ENCODE measurements at places on chromosomes 4 and X.
A peak's percentile ranks its signal among the peaks of the same experiment; 100 is the strongest.

GRCh38 chr4:28385801-28386200 is 1525.2 kb downstream of the STIM2 start:
- DNase-seq: no peak

GRCh38 chrX:22135171-22135711 is 103.1 kb downstream of the PHEX start:
- DNase-seq: no peak

GRCh38 chr4:156633847-156634246 is 337.8 kb downstream of the PDGFC start:
- no peak for DNase-seq

- peak; percentile 73 for DNase-seq
Observed at GRCh38 chrX:7927259-7928167, at the start of gene PNPLA4. Gene PNPLA4 (minus strand): TSS chrX:7927413. CDS start chrX:7926119, 1,294 bp downstream.

DNA sequence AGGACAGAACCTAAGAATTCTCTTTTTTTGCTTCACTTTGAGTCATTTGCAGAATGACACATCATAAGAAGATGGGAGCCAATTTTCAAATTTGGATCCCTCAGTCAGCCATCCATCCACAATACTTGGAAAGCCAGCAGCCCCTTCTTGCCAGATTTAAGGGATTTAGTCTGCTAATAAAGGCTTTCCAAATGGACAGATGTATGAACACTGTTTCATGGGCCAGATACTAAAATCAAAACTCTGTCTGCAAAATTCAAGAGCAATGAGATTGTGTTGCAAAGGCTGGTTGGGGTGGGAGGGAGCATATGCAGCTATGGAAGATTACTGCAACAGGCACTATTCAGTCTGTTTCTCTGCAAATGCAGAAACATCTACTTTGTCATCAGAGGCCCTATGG is 37.7 kb upstream of the KCNIP4 start:
- DNase-seq: no peak

DNA sequence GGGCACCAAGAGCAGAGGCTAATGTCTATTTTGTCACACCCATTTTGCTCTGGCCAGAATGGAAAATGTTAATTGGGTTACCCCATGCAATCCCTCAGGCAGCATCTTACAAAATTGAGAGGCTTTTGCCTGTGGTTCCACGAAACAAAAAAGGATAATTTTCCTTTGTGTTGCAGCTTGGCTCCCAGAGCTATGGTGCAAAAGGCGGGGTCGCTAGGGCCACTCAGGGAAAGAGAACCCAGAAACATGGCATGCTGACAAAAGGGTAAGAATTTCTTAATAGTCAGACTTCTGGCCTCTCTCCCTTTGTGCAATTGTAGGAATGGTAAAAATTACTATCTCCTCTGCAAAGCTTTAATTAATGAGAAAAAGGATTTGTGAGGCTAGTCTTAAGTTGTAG is 119.6 kb upstream of the BANK1 start:
- no peak for DNase-seq

DNA sequence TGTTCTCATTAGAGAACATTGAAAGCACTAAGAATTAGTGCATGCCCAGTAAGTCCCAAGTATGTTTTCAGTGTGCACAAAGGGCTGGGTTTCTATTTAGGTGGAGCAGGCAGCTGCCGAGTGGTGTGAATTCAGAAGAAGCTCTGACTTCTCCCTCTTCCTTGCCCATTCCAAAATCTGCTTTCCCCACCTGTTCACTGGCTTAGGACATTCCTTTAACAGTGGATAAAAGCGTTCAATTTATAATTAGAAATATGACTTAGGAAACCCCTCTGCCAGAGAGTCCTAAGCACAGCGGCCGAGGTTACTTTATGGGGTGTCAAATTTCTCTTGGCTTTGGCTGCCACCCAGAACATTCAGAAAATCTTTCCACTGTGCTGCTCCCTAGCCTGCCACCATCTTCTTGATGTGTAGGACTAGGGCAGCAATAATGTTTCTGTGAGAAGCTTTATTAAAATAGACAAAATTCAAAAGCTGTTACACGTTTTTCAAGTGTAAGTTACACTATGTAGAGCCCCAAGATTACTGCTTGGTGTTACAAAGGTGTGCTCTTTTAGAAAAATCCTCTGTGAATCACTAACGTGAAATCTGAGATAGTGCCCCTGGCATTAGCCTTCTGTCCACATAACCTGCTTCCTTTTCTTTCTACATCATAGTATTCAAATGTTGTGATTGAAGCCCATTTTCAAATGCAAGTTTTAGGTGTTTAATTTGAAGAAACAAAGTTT is 191.6 kb upstream of the ANKRD50 start:
- no peak for DNase-seq

- no peak for DNase-seq
Observed at GRCh38 chrX:2710041-2710840, 19.1 kb downstream of the CD99 start.

DNA sequence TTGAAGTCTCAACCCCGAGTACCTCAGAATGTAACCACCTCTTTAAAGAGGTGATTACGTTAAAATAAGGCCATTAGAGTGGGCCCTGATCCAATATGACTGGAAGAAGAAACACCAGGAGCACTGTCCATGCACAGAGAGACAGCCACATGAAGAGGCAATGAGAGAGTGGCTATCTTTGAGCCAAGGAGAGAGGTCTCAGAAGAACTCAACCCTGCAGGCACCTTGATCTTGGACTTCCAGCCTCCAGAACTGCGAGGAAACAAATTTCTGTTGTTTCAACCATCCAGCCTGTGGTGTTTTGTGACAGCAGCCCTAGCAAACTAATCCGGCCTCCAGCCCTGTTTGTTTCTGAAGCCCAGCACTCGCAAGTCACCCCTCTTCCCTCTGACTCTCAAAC is 46.3 kb upstream of the ADGRG2 start:
- no peak for DNase-seq

- no peak for DNase-seq
Observed at GRCh38 chr4:145308598-145308997, 128.2 kb upstream of the OTUD4 start.

- no peak for DNase-seq
Observed at GRCh38 chr4:154455111-154455510, 36.5 kb downstream of the DCHS2 start.

GRCh38 chr4:41327770-41328169 is 71.0 kb downstream of the UCHL1 start:
- no peak for DNase-seq

DNA sequence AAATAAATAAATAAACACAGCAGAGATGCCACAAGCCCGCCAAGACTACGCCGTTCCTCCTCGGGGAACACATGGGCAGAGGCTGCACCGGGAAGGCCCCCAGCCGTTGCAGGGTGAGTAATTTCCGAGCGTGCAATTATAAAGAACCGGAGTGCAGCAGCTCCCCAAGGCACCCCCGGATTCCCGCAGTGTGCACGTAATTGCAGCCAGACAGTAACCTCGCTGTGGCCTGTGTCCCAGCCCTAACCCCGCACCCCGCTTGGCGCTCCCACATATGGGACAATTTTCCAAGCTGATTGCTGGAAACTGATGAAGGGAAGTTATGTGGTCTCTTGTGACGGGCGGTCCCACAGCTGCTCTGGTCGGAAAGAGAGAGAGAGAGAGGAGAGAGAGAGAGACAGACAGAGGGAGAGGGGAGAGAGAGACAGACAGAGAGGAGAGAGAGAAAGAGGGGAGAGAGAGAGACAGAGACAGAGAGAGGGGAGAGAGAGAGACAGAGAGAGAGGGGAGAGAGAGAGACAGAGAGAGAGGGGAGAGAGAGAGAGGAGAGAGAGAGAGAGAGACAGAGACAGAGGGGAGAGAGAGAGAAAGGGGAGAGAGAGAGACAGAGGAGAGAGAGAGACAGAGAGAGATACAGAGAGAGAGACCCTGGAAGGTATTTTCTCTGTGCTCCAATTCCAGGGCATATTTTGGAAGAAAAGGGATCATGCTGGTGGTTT is 275.4 kb downstream of the SHOX start:
- DNase-seq: no peak

DNA sequence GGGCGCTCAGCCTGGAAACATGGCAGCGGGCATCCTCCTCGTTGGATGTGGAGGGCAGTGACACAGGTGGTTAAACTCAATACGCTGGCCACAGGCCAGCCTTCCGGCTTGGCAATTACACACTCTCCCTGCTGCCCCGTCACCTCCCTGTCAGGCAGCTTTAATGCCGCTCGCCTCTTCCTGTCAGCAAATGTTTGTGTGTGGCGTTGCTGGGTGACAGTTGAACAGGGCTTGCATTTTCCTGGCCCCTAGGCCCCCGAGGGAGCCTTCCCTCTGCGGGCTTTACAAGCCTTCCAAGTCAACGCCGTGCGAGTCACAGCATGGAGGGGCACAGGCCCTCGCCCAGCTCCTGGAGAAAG is 620.0 kb downstream of the BCOR start:
- DNase-seq: no peak

- no peak for DNase-seq
Observed at GRCh38 chrX:47030339-47030738, 47.9 kb upstream of the RGN start.

GRCh38 chr4:24765376-24765988 is 29.9 kb upstream of the SOD3 start:
- DNase-seq: no peak

- DNase-seq: no peak
Observed at GRCh38 chrX:118807151-118808017, 16.2 kb upstream of the ZCCHC12 start.

DNA sequence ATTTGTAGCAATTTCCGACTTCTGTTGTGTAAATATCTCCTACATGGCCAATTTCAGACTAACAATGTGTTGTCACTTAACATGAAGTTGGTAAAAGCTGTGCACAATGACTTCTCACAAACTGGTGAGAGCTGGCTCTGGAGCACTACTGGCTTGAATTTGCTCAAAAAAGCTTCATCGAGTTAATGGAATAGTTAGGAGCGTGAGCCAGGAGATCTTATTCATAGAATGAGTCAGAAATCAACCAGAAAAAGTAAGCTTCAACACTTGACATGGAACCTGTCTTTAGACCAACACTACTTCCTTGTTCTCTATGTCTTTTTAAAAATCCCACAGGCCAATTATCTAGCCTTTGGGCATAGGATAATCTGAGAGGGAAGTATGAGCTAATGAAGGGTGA is 7.9 kb upstream of the CHRDL1 start:
- no peak for DNase-seq

GRCh38 chr4:19239565-19239964 is 1012.1 kb upstream of the SLIT2 start:
- DNase-seq: no peak

GRCh38 chr4:48913346-48913745 is 6.8 kb upstream of the OCIAD2 start:
- no peak for DNase-seq

DNA sequence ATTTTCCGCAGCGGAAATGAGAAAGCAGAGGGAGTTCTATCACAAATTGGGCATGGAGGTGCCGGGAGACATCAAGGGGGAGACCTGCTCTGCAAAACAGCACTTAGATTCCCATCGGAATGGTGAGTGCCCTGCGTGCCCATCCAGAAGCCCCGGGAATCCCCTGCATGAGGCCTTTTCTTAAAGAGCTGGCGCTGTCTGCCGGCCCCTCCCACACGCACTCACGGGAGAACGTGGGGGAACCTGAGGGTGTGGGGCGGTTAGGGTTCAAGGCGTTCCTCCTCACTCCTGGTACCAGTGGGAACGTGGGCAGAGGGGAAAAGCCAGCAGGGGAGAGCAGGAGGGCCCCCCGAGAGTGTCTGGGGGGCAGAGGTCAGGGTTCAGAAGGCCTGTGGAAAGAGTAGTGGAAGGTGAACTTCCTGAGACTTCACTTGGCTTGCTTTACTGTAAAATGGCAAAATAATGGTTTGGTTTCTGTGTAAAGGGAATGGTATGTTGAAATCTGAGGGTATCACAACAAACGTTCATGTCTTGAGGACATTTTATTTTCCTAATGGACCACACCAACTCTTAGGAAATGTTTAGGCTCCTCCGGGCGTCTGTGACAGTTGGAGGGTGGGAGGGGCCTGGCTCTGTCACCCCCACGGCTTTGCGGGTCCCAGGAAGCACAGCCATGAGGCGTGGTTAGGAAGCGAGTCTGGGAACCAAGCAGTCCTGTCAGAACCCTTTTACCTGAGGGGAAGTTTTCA is 38.0 kb downstream of the PCGF3 start:
- DNase-seq: no peak

DNA sequence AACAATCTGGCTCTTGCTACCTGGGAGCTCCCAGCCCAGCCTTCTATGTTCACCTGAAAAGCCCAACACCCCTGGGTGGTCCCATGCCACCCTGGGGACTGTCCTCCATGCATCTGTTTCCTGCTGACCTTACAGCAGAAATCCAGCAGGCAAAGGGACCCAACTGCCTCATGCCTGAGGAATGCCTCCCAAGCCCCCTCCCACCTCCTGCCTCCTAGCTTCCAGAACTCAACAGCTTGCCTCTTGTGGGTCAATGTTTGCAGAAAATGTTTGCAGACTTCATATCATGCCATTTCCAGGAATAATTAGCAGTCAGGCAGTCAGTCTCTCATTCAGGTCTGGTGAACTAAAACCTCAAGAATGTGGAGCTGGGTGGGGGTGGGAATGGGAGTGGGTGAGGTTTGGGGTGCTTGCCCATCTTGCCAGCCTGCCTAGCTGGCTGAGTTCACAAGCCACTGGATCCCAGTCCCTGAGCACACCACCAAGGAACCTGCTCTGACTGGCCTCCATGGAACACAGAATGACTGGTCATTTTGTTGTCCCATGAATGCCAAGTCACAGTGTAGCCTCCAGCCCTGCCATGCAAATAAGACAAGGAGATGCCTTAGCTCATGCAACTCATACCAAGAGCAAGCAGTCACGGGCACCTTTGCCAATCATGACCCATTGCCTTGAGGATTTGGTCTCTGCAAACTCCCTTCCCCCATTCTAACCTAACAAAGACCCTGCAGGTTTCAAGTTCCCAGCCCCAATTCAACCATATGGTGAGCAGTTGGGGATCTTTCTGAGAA is 12.1 kb upstream of the PLAC1 start:
- DNase-seq: no peak

DNA sequence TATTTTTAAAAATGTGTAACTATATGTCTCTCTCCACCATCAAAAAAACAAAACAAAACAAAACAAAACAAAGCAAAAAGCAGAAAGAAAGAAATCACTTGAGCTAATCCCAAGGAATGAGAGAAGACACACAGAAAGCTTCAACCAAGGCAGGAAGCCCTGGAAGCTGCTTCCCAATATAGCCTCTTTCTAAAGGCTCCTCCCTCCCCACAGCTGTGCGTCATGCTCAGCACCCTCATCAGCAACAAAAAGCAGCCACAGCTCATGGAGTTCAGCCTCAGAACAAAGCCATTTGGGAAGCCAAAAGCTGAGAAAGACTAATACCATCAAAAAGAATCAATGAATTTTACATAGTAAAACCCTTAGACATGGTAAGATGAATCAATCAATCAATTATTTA is 501.6 kb upstream of the SMIM31 start:
- DNase-seq: no peak

- no peak for DNase-seq
Observed at GRCh38 chr4:139596034-139596683, 40.1 kb upstream of the SETD7 start.

GRCh38 chr4:16952462-16952871 is 54.0 kb upstream of the LDB2 start:
- no peak for DNase-seq

DNA sequence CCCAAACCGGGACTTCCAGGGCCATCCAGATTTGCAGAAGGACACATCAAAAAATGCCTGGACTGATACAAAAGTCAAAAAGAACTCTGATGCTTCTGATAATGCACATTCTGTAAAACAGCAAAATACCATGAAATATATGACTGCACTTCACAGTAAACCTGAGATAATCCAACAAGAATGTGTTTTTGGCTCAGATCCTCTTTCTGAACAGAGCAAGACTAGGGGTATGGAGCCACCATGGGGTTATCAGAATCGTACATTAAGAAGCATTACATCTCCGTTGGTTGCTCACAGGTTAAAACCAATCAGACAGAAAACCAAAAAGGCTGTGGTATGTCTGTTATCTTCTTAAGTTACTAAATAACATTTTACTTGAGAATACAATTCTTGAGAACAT is 9.2 kb downstream of the PLK4 start:
- DNase-seq: no peak
